Left renal pelvis (tissue), 4 donors: ENCODE measurements at places on chromosomes 4 and X. TPM values are rescaled to one million over a fixed set of nuclear protein-coding genes. Genes with fewer than 3 reads are reported as not detected.

The ASB12 gene
- 0.48 TPM for polyA plus RNA-seq

The TRPC5OS gene
- 0.19 TPM for polyA plus RNA-seq

The EDA gene
- polyA plus RNA-seq, result 13.5 TPM

- DNase-seq, result no peak
Observed at GRCh38 chr4:156673483-156673882, 298.1 kb downstream of the PDGFC start.

DNA sequence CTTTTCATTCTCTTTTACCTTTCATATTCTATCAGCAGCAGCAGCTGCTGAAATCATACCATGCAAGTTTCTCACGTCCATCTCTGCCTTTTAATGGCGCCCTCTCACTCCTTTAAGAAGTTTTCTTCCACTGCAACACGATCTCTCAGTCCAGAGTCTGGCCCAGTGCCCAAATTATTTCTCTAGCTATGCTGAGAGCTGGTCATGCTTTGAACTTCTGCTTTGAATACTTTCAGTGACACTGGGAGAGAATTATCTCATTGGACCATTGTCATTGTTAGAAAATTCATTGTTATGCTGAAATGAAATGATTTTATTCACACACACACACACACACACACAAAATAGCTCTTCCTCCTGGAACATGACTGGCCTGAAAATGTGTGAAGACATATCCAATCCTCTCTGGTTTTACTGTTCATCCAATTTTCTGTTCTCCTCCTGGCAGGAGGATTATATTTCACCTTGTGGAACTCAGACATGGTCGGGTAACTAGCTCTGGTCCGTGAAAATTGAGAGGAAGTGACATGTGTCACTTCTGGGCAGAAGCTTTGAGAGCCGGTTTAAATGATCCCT is 1.3 kb upstream of the PDHA1 start:
- DNase-seq, result no peak
